ENCODE measurements at places on chromosomes 2 and 18. TPM values are rescaled to one million over a fixed set of nuclear protein-coding genes. Genes with fewer than 3 reads are reported as not detected.

TEKT4 gene
- polyA plus RNA-seq, result 0.14 TPM

CFC1 gene
- polyA plus RNA-seq, result 0.18 TPM

PDE11A gene
- 5.9 TPM for polyA plus RNA-seq

CTAGE1 gene
- not detected for polyA plus RNA-seq

EN1 gene
- not detected for polyA plus RNA-seq

RGPD3 gene
- 0.23 TPM for polyA plus RNA-seq

IL37 gene
- not detected for polyA plus RNA-seq

RAX gene
- not detected for polyA plus RNA-seq

CXCR4 gene
- 15.3 TPM for polyA plus RNA-seq

SKOR2 gene
- polyA plus RNA-seq, result not detected

DPY30 gene
- 119 TPM for polyA plus RNA-seq

ATP6V1C2 gene
- polyA plus RNA-seq, result 6.3 TPM
